Parietal lobe (tissue), 2 donors: ENCODE measurements at places on chromosomes 1 and 21. TPM values are rescaled to one million over a fixed set of nuclear protein-coding genes. Genes with fewer than 3 reads are reported as not detected.

OR2AJ1 gene
- total RNA-seq, result not detected

WNT9A gene
- total RNA-seq, result 2.8 TPM

MTR gene
- total RNA-seq, result 48.5 TPM

CFHR2 gene
- total RNA-seq, result not detected

AMY1A gene
- not detected for total RNA-seq
